ENCODE measurements at places on chromosomes 4 and X.

GRCh38 chrX:70042399-70043371 is 7.1 kb downstream of the AWAT2 start:
- DNase-seq = no peak

GRCh38 chr4:129968778-129969177 is 872.8 kb downstream of the C4orf33 start:
- no peak for DNase-seq

GRCh38 chr4:153227469-153228075 is 23.3 kb downstream of the TRIM2 start:
- no peak for DNase-seq

GRCh38 chrX:140249088-140249487 is 255.8 kb downstream of the SOX3 start:
- DNase-seq = no peak

DNA sequence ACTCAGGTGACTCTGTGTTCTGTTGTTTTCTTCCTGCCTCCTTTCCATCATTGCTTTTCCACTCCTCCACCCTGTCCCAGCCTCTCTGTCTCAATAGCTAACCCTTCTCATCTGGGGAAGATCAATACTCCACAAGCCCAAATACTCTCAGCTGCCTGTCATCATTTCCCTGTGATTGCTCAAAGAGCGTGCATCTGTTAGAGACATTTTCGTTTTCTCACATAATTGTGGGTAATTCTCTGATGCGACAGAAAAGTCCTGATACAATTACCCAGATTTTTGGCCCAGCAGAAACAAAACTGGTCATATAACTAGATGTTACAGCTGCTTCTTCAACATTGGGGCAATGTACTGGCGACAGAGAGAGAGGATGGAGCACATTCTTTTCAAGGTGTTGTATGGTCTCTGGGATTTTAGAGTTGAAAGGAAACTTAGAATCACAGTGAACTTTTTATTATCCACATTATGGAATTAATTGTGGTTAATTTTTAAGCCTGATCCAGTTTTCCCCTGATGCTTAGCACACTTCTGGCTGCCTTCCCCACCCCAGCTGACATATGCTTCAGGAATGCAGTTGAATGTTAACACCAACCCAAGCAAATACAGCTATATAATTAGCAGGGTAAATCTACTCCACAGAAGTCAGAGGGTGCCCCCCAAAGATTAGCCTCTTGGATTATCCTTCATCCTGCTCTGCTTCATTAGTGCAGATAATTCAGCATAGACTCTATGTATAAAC is 171.4 kb upstream of the ANXA3 start:
- DNase-seq = no peak

DNA sequence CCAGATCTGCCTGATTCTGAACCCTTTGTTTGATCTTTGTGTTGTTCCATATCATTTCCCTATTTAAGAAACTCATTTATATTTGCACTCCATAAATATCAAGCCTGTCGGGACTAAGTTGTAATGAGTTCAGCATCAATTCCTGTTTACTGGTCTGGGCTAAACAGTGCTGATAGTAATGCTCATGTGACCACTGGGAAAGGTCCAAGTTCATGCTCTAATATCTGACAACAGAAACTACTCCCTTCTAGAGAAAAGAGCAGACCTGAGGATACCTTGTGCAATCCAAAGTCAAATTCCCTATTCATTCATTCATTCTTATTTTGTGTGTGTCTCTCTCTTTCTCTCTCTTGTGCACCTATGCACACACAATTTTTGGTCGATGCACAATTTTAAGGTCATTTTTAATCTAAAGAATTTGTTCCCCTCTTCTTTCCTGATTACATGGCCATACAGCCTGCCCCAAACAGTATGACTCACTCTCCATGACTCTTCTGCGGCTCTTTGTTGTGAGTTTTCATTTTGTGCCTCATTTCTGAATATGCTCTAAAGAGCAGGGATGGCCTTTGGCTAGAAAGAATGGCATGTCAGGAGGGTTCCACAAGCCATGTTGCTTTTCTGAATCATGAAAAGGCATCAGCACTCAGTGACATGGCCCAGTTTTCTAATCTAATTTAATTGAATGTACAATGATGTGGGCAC is 664.3 kb downstream of the RPA4 start:
- DNase-seq = no peak

- DNase-seq = no peak
These were observed 32.4 kb upstream of the KIT start for GRCh38 chr4:54625391-54625790.

DNA sequence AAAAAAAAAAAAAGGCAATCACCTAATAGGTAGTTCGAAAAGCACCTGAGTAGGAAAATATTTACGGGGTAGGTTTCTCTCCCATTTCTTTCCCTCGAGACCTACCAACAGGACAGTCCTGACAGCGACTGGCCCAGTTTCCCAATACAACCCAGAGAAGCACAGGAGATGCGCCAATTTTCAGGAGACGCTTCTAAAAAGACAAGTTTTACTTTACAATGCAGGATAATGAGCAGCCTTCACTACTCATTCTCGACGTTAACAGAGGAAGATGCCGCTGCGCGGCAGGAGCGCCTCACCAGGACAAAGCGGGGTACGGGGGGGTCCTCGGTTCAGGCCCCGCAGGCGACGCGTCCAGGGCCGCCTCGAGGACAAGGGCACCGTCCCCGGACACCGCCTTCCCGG is 708 bp downstream of the BCLAF3 start:
- DNase-seq = peak; percentile 2

DNA sequence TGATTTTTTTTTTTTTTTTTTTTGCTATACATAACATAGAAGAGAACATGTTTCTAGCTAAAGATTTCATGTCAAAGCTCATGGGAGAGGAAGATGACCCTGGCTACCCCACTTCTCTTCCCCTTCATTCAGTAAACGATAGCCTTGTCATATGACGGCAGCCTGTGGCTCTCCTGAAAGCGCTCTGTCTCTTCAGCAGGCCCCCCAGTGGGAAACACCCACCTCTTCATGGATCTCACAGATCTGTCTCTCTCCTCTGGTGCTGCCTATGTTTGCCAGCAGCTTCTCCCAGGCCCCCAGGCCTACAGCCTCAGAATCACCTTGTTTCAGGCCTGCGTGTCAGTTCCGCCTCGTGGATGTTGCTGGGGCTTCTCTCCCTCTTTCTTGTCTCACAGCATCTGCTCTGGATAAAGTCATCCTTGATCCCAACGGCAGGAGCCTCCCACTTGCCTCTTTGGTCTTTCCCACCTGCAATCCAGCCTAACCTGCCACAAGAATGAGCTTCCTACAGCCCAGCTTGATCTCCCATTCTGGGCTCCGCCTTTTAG is 34.6 kb downstream of the RHOH start:
- DNase-seq = no peak

- no peak for DNase-seq
These were observed 717.6 kb upstream of the TENM3 start for GRCh38 chr4:181525634-181526033.

GRCh38 chr4:42768125-42768748 is 111.3 kb upstream of the ATP8A1 start:
- DNase-seq = no peak

DNA sequence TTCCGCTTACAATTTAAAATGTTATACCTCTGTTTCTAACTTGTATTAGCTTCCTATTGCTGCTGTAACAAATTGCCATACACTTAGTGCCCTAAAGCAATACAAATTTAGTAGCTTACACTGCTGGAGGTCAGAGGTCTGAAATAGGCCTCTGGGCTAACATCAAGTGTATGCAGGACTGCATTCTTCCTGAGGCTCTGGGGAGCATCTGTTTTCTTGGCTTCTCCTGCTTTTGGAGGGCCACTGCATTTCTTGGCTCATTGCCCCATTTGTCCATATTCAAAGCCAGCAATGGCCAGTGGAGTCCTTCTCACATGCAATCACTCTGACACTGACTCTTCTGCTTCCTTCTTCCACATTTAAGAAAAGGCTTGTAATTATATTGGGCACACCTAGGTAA is 639.8 kb upstream of the INTU start:
- DNase-seq = no peak

DNA sequence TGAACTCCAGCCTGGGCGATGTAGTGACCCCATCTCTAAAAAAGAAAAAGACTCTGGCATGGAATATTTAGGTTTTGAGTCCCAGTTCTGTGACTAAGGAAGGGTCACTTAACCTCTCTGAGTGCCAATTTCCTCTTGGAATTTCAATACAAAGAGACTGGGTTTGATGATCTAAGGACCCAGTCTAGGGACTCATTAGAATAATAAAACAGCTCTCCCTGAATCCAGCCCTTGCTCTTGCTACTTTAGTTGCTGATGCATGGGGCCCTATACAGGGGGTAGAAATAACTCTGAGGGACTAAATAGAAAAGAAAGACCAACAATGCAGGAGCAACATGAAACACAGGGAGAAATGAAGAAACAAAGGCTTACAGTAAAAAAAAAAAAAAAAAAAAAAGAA is 12.6 kb downstream of the C4orf54 start:
- DNase-seq = no peak

DNA sequence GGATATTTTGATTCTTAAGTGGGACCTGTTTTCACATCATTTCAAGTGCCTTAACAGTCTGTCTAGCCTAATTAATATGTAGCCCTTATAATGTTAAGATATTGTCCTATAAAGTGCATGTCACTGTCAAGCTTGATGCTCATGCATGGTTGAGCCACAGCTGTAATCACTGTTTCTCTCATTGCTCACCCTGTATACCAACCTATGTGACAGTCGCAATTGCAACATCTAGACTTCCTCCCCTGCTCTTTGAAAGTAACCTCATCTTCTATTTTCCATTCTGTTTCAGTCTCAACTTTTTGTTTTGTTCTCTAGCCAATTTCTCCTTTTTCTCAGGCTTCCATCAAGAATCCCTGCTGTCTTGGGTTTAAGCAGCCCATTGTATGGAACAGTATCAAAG is 24.4 kb upstream of the MSL3 start:
- no peak for DNase-seq

DNA sequence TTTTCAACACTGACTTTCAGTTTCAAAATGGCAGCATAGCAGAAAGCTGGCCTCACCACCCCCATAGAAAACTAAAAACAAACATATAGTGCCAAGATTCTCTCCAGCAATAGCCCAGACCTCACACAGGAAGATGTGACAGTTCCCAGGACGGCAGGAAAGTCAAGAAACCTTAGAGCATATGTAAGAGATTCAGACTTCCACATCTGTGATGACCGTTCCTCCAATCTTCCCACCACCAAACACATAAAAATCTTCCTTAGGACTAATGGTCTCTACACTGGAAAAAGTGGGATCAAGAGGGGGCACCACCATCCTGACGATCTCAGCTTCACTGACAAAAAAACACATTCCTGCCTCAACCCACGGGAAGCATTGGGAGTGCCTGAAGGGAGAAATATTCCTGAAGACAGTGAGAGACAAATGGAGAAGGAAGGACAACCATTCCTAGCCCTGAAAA is 134.1 kb upstream of the CPXCR1 start:
- DNase-seq = no peak

Data from umbilical cord (tissue), 2 donors.